Left renal pelvis (tissue), 4 donors: ENCODE measurements at places on chromosomes 3 and 15.

DNA sequence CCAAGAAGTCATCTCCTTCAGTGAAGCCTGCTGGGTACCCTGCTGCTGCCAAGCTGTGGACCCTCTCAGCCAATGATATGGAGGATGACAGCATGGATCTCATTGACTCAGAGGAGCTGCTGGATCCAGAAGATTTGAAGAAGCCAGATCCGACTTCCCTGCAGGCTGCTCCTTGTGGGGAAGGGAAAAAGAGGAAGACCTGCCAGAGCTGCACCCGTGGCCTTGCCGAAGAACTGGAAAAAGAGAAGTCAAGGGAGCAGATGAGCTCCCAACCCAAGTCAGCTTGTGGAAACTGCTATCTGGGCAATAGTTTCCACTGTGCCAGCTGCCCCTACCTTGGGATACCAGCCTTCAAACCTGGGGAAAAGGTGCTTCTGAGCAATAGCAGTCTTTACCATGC is 13.7 kb upstream of the ANP32A start:
- DNase-seq: no peak

DNA sequence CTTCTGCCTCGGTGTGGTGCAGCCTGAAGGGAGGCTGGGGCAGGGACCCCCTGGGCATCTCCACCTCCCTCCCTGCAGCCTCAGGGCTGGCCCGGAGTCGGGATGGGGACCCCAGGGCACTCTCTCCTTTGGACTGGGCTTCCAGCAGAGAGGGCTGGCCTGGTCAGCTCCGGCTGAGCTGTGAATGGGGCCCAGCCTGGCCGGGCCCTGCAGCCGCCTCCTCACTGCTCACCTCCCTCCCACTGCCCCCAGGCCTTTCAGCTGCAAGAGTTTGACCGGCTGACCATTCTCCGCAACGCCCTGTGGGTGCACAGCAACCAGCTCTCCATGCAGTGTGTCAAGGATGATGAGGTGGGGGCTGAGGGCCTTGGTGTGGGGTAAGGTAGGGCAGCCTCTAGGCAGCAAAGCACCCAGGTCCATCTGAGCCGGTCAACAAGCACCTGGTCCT is 36.0 kb downstream of the PSTPIP1 start:
- no peak for DNase-seq

DNA sequence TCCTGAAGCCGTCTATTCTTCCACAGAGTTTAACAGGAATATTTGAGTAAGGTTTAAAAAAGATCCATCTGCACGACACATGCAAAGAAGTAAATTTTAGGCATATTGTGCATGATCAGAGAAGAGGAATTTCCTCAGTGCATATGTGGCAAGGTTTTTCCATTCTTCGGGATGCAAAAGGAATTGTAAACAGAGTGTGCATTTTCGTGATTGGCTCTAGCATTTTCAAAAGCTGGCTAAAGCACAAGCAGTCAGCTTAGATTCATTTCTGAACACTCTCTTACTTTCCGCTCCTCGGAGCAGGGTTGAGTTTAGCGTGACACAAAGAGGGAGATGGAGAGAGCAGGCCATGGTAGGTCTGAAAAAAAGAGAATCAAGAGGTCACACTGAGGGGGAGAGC is 128.2 kb downstream of the ADAMTS9 start:
- no peak for DNase-seq

GRCh38 chr3:8095724-8096123 is 405.9 kb upstream of the LMCD1 start:
- DNase-seq: no peak

DNA sequence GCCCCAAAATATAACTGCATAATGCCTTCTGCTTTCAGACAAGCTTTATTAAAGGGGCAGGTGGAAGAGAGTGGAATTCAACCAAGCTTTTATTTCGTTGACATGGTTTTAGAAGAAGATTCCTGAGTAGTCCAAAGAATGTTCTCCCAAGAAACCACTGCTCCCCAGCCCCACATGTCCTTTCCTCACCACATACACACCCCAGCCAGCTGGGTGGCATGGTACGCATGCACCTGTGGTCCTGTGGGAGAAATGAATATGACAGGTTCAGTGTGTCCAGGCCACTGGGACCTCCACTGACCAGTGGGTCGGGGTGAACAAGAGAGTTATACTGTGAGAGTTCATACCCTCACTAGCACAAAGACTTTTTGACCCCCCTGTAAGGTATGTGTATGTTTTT is 30.2 kb downstream of the ARID3B start:
- DNase-seq: no peak

DNA sequence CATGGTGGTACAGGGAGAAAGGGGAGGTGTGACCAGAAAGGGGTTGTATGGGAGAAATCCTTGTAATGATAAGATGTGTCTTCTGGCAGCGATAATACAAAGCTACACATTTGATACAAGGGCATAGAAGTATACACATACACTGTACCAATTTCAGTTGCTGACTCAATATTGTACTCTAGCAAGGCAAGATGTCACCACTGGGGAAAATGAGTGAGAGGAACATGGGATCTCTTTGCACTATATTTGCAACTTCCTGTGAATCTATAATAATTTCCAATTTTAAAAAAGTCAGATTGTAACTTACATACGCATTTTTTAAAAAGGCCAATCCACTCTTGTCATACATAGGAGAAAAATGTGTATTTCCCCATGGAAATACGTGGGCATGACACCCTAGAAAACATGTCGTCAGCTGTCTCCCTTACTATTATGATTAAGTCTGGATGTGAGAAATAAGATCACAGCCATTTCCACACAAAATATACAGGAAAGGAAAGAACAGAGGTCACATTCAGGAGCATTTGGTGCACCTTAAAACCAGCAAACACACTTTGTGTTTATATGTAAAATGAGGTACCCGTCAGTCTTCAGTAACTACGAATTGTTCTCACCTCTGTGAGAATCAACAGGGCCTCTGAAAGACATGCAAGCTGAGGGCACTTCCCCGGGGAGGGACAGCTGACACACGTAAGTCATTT is 22.9 kb downstream of the PRR23E start:
- DNase-seq: no peak

- DNase-seq: no peak
Measured at GRCh38 chr3:71101626-71102025, 481.9 kb downstream of the FOXP1 start.

DNA sequence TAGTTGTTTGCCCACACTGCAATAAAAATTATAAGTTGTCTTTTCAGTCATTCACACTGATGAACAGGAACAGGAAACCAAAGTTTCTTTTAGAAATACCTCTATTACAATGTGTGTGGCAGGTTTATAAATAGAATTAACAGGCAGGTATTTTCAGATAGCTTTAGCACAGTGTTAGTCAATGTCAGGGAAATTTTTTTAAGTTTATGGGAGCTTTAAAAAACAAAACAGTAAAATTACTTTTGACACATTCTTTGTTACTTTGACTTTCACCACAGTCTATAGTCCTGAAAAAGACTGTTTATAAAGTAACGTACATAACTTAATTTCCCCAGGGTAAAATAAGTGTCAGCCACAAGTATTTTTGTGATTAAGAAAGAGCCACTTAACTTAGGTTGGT is 38.1 kb downstream of the SERPINI1 start:
- no peak for DNase-seq

- DNase-seq: no peak
Measured at GRCh38 chr15:96038650-96039049, 291.9 kb upstream of the NR2F2 start.

DNA sequence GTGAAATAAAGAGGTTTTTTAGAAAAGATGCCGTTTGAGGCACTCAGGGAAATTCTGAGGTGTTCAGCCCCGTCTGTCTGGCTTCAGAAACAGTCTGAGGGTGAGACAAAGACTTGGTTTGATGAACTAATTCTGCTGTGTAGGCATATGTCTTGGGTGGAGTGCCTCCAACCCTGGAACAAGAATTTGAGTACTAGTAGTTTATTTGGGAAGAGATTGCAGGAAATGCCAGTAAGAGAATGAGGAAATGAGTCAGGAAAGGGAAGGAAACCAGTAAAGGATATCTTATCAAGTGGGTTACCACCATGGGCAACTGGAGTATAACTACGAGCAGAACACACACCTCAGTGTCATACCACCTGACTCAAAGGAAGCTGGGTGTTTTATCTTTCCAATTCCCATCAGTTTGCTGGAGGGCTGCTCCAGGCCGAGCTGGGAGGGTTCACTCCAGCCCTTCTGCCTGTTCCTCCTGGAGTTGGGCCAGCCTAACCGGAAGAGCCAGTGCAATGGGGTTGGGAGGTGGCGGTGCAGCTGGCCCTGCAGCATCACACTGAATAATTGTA is 75.3 kb downstream of the TGFBR2 start:
- no peak for DNase-seq

DNA sequence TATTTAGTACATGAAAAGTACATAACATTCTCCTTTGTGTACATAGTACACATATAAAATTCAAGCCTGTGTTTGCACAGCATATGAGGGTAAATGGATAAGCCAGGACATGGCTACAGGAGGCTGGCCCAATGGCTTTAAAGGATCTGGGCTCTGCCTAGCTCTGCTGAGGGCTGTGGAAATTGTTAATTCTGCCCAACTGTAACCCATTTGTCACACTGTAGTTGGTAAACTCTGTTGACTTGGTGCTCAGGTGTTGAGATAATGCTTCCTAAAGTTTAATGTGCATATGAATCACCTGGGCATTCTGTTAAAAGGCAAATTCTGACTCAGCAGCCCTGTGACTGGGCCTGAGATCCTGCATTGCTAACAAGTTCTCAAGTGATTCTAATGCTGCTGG is 196.5 kb upstream of the ZPLD1 start:
- DNase-seq: no peak

- DNase-seq: no peak
Measured at GRCh38 chr3:53342353-53342752, 5.0 kb downstream of the DCP1A start.

DNA sequence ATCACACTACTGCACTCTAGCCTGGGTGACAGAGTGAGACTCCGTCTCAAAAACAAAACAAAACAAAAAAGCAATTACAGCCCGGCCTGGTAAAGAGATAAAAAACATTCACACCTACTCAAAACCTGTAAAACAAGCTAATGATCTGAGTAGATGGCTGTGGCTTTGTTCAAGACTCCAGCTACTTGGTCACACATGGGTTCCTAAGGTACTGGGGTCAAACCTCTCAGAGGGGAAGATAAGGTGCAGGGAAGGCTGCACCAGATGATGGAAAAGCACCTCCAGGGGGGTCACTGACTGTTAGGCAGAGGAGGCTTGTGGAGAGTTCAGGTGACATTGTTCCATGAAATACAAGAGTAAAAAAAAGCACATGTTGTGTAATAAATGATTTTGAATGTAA is 450.2 kb upstream of the WNT5A start:
- no peak for DNase-seq

GRCh38 chr3:20147361-20147760 is 38.6 kb downstream of the SGO1 start:
- DNase-seq: no peak

GRCh38 chr15:41066516-41066915 is 49.6 kb downstream of the INO80 start:
- no peak for DNase-seq

DNA sequence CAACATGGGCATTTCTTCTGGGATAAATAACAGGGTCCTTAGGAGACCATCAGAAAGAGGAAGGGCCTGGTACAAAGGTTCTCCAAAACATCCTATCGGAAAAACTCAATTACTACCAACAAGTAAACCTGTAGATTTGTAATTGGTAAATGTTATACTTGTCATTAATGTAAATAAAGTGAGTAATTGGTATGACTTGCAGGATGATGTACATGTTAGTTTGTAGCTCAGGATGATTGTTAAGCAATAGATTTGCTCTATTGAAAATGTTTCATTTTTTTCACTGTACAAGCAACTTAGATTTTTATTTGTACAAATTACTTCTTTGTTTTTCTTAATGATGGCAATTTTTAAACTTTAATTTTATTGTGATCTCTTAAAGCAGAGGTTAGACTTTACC is 3.8 kb upstream of the SCG5 start:
- no peak for DNase-seq

DNA sequence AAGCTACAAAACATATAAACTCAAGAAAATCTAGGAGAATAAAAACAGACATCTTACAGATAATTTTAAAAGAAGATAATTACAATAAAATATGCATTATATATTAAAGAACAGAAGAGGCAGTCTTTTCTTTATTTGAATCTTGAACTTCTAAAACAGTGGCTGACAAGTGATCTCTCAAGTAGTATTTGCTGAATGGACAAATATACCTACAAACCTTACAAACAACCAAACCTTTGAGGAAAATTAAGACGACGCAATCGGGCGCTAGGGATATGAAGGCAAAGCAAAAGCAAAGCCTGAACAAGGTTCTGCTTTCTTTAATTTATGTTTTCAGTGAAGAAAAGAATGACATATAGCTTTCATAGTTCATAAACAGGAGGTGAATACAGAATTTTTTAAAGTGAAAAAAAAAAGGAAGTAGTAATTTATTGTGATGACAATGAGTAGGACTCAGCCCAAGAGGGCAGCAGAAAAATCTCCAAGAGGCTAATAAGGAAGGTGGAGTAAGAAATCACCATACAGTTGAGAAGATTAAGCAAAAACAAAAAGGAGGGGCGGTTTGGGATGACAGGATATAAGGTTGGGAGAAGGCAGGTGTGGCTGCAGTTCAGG is 347.8 kb downstream of the TBC1D5 start:
- DNase-seq: no peak

- DNase-seq: no peak
Measured at GRCh38 chr3:147341727-147342126, 64.6 kb downstream of the ZIC4 start.

GRCh38 chr15:48945386-48945785 is 18.3 kb downstream of the SHC4 start:
- DNase-seq: no peak

GRCh38 chr3:169600732-169601131 is 62.8 kb downstream of the MECOM start:
- no peak for DNase-seq

DNA sequence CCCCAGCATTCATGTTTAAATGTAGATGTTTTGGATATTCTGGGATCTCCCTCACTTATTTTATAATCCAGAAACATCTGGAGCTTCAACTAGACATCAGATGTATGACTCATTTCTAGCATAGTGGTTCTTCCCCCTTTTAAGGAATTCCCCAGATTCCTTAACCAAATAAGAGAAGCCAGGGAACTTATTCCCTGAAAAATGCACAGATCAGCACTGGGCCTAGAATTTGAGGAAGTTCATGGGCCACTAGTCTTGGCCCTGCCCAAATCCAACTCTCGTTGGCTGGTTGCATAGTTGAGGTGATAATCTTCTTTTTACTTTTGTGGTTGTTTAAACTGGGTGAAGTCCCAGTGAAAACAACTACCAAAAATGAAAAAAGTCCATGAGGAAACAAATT is 20.4 kb downstream of the RARRES1 start:
- DNase-seq: no peak

- DNase-seq: no peak
Measured at GRCh38 chr15:69841113-69841828, 256.4 kb downstream of the TLE3 start.

DNA sequence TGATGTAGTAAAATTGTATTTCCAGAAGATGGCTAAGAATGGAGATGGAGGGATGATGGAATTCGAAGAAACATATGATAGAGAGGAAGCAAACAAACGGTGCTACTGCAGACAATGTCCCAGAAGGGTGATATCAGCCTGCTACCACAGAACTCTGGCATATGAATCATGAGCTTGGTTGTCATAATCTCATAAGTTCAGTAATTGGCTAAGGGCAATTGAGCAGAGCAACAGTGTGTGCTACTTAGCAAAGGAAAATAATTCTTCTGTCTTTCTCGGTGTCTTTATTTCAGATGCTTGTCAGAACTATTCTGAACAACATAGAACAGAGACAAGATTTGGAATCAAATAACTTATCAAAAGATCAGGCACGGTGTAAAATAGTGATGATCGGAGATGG is 407.3 kb downstream of the GBE1 start:
- no peak for DNase-seq
